ENCODE measurements at places on chromosomes 5 and 9.

- no peak for DNase-seq
These were observed 445.5 kb upstream of the WWC1 start for GRCh38 chr5:167845952-167846351.

GRCh38 chr9:89360465-89360864 is 42.2 kb downstream of the SECISBP2 start:
- DNase-seq, result no peak

DNA sequence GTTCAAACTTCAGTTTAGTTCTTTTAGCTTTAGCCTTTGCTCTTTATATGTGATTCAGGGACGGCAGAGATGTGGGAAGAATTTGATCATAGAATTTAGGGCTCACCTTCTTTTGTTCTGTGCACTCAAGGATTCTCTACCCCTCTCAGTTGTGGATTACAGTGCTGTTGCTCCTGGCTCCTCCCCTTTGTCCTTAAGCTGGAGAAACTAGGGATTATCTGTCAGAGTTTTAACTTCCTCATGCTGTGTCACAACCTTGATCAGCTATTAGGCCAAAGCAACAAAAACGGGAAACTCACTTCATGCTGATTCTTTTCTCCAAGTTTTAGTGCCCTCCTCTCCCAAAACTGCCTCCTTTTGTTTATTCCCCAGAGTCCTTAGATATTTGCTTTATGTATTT is 13.0 kb upstream of the PCDHAC2 start:
- no peak for DNase-seq

DNA sequence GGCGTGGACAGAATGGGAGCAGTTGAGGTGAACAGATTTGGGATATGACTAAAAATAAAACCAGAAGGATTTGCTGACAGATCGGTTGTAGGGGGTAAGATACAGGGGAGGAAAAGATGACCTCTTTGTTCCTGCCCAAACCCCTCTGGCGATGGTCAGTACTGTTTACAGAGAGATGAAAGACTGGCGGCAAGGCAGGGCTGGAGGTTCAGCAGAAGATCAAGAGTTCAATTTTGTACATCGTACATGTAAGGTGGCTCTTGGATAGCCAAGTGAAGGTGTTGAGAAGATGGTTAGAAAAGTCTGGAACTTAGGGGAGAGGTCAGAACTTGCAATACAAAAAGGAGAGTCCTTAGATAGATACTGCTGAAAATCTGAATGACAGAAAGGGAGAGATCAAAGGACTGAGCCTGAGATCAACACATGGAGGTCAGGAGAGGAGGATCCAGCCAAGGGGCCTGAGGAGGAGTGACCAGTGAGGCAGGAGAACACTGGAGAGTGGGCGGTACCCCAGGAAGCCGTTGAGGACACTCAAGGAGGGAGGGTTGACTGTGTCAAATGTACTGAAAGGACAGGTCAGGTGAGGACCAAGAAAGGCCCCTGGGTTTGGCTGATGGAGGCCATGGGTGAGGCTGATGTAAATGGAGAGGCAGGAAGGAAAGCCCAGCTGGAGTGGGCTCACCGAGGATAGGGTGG is 7.1 kb downstream of the IL4 start:
- DNase-seq, result no peak

- DNase-seq, result no peak
These were observed 10.5 kb upstream of the TXN start for GRCh38 chr9:110266795-110267194.

GRCh38 chr9:6680797-6681146 is 35.2 kb upstream of the GLDC start:
- no peak for DNase-seq

DNA sequence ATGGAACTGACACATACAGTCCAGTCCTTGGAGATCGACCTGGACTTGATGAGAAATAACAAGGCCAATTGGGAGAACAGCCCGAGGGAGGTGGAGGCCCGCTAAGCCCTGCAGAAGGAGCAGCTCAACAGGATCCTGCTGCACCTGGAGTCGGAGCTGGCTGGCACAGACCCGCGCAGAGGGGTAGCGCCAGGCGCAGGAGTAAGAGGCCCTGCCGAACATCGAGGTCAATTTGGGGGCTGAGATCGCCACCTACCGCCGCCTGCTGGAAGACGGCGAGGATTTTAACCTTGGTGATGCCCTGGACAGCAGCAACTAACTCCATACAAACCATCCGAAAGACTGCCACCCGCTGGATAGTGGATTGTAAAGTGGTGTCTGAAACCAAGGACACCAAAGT is 1610.1 kb upstream of the ACO1 start:
- no peak for DNase-seq

- DNase-seq, result no peak
These were observed 456.1 kb downstream of the PSAT1 start for GRCh38 chr9:78753039-78753438.

- peak; percentile 76 for DNase-seq
These were observed 43.2 kb downstream of the WWC1 start for GRCh38 chr5:168334695-168335094.

DNA sequence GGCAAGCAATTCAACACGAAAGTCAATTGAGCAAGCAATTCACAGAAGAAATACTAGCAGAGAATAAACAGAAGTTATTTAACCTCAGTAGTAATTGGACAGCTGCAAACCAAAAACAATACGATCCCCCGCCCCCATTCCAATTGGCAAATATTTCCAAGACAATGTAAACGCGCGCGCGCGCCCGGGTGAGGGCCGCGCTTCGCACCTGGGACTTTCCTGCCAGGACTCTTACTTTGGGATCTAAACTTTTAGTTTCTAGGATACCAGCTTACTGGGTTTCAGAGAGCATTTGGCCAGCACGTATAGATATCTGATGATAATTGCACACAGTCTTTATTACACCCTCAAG is 8.6 kb downstream of the RUFY1 start:
- DNase-seq, result no peak

DNA sequence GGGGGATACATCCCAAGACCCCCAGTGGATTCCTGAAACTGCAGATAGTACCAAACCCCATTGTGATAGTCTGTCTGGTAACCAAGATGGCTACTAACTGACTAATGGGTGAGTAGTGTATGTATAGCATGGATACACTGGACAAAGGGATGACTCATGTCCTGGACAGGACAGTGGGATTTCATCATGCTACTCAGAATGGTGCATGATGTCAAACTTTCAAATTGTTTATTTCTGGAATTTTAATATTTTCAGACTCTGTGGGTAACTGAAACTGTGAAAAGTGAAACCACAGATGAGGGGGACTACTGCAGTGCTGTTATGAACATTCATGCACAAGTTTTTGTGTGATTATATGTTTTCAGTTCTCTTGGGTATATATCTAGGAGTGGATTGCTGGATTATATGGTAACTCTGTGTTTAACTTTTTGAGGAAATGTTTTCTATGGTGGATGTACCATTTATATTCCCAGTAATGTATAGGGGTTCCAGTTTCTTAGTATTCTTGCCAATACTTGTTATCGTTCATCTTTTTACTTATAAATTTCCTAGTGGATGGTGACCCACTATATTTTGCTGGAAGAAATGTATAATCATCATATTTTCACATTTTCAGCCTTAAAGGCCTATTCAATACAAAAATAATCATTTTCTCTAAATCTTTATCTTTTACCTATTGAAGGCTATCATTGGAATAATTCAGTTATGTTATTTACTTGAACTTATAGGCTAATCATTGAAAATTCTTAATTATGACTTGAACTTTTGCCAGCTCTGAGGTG is 140.9 kb downstream of the NR3C1 start:
- DNase-seq, result peak; percentile 85

DNA sequence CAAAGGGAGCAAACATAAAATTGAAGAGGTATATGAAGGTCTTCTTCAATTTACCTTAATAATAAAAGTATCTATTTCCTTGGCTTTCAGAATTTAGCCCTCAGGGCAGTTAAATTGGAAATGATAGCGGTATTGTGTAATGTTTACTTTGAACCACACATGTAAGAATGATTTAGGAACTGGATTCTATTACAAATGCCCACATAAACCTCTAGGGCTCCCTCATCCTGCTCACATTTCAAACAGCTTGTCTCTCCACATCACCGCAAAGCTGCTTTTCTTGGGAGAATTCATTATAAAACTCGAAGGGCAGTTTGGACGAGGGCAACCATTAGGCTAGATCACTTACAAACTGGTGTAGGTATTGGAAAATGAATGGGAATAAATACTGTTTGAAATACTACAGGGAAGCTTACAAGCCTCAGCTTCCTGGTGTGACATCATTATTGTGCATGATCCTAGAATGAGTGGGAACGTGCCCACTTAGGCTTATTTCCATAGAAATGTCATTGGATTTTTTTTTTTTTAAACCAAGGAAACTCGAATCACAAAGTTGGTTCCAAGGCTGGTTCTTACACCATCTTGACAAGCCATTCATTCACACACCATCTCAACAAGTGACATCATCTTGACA is 47.3 kb downstream of the MTRR start:
- DNase-seq, result peak; percentile 4

GRCh38 chr5:159033351-159033657 is 66.4 kb downstream of the EBF1 start:
- no peak for DNase-seq

DNA sequence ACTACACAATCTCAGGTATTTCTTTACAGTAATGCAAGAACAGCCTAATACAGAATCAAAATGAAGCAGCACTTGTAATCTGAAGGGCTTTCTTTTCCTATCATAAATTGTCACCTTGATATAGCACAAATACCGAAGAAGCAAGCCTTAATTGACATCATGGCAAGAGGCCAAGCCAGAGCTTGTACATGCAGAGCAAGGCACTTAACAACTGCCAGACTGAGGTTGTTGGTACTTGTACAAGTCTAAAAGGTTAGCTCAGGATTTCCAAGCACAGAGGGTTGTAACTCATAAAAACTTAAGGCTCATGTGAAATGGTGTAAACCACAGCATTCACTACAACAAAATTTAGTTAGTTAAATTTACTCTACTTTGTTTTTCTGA is 158.8 kb upstream of the SPEF2 start:
- no peak for DNase-seq

DNA sequence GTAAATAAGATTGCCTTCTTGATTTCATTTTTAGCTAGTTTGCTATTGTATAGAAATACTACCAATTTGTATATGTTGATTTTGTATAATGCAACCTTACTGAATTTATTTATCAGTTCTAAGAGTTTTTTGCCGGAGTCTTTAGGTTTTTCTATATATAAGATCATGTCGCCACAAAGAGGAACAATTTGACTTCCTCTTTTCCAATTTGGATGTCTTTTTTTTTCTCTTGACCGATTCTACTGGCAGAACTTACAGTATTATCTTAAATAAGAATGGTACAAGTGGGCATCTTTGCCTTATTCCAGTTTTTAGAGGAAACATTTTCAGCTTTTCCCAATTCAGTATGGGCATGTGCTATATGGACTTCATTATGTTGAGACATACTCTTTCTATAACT is 624.7 kb upstream of the ACO1 start:
- no peak for DNase-seq

- peak; percentile 58 for DNase-seq
These were observed 306.8 kb downstream of the SPOCK1 start for GRCh38 chr5:137192293-137192743.

DNA sequence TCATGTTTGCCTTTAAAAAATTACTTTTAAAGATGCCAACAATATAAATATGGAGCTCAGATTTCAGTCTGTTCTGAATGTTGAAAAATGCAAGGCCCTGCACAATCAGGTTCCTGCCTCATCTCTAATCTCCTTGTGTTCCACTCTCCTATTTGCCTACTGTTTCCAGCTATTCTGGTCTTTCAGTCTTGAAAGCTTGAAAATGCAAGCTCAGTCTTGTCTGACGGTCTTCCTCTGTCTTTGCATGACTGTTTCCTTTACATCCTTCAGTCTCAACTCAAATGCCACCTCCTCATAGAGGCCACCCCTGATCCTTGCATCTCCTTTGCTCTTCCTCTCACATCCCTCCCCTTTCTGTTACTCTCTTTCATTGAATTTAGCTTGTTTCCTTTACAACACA is 354.9 kb downstream of the KIF4B start:
- no peak for DNase-seq

DNA sequence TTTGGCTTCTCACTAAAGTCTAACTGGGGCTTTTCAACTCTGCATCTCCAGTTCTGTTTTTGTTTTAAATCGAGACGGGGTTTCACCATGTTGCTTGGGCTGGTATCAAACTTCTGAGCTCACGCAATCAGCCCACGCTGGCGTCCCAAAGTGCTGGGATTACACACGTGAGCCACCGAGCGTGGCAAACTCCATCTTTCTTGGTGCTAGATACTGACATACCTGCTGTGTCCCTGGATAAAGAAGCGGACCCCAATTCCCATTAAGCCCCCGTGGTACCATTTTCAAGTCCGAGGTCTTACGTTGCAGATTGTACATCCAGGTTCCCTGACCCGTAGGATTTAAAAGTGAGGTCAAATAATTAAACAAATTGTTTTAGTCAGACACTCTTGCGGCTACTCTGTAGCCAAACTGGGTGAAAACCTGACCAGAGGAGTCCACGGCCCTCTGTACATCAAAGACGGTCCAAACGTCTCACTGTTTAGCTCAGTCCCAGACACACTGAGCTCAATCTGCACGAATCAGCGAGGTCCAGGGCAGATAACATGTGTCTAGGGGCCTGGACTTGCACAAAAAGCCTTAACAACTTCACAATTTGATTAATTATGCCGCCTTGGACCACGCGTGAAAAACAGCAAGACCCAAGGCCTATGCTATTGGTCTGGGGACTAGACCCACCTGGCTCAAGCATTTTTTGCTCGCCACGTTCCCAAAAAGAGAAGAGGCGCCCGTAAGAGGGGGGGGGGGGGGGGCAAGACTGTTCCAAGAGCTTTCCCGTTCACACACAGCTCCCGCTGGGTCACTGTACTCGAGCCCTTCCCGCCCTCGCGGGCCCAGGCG is 727 bp upstream of the DNAJA1 start:
- no peak for DNase-seq

- peak; percentile 48 for DNase-seq
These were observed 75.1 kb downstream of the FGF18 start for GRCh38 chr5:171494452-171495121.

DNA sequence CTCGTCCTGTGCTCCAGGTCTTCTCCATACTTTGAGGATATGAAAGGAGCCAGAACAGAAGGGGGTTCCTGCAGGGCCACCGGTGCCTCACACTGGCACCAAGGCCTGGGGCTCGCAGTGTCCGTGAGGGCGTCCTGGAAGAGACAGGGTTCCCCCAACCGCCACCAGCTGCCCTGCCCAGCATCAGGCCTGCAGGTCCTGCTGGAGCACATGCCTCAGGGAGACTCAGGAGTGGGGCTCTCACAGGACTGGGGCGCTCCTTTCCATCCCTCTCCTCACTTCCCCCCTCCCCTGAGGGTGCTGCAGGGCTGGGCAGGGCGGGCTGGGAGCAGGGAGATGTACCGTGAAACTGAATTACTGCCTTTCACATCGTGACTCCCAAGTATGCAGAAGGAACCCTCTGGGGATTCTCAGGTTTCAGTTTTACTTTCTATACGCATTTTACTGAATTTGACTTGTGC is 31.7 kb downstream of the CEP72 start:
- DNase-seq, result no peak

GRCh38 chr5:107376546-107377276 is 294.0 kb downstream of the EFNA5 start:
- no peak for DNase-seq

GRCh38 chr5:119055294-119055693 is 15.6 kb upstream of the DMXL1 start:
- no peak for DNase-seq
